ENCODE measurements at places on chromosomes 2 and 18. TPM values are rescaled to one million over a fixed set of nuclear protein-coding genes. Genes with fewer than 3 reads are reported as not detected.

IKZF2 gene
- 5.2 TPM for total RNA-seq

DNA sequence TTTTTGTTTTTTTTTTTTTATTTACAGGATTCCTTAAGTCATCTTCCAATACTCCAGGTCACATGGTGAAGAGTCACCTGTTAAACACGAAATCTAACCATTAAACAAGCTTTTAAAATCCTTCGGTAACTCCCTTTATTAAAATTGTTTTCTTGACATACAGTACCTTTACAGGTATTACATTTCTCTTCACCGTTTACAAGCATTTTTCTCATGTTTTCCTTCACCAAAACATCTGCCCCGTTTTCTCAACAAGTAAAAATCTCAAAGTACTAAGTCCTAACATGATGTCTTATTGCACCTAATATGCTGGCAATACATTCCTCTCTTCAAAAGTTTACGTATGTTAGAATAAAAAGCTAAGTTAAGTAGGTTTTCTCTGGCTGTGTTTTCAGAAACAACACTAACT lies 1.1 kb downstream of the PUM2 start:
- DNase-seq: no peak

GRCh38 chr2:42164046-42164445 lies 5.1 kb upstream of the EML4 start:
- DNase-seq: no peak

GRCh38 chr2:17971531-17972125 lies 93.2 kb downstream of the KCNS3 start:
- no peak for DNase-seq

GRCh38 chr2:168524005-168524404 lies 67.9 kb downstream of the CERS6 start:
- no peak for DNase-seq

GRCh38 chr2:235546151-235546435 lies 52.2 kb downstream of the AGAP1 start:
- DNase-seq: no peak

- DNase-seq: no peak
These were observed 217.8 kb upstream of the STON1 start for GRCh38 chr2:48312126-48312525.

ACMSD gene
- not detected for total RNA-seq

ZSWIM2 gene
- not detected for total RNA-seq

- no peak for DNase-seq
These were observed 18.7 kb upstream of the ACVR1 start for GRCh38 chr2:157894694-157895435.

DNA sequence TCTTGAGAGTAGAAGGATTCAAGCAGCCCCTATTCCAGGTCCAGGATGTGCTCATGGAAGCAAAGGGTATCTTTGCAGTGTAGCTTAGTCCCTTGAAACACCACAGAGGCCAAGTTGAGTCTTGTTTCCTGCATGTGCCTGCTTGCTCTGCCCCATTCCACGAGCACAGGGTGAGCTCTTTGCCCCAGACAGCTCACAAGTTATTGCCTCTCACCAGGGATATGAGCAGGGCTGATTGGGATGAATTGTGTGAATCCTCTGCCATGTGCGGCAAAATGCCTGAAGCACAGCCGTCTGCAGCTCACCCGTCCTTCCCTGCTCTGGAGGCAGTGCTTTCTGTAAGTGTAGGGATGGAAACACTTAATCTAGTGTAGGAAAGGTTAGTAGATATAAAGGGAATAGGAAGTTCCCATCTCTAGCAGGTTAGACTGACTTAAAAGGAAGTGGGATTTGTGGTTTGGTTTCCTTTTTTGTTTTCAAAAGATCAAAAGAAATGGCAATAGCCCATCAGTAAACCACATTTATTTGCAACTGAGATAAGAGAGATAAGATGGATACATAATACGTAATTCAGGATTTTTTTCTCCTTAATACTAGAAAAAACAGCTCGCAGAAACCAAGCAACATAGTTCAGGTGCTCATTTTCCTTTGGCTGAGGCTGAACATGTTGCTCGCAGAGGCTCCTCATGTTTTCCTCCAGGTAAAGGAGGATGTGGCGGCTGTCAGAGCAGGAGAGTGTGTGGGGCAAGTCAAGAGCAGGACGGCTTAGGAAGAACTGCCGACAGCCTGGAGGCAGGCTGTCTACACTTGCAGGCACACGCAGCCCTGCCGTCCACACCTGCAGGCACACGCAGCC lies 41.4 kb downstream of the TMEM182 start:
- DNase-seq: no peak

CNGA3 gene
- total RNA-seq: not detected

DES gene
- total RNA-seq: 22.6 TPM

DNA sequence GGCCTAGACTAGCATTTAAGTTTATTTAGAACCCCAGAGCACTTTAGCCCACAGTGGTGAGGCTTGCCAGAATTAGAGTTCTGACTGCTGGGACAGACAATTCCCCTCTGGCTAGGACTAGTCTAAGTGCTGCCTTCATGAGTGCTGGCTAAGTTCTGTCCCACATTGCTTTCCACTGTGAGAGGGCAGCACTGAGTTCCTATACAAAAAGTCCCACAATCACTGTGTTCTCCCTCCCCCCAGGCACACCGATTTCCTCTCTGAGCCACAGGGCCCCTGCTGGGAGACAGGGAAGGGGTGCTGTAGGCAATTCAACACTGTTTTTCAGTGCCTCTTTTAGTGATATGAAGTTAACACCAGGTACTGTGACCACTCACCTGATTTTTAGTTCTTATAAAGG lies 310.9 kb downstream of the DLGAP1 start:
- no peak for DNase-seq

- no peak for DNase-seq
These were observed 11.8 kb downstream of the SERPINB8 start for GRCh38 chr18:63981719-63982118.

GRCh38 chr2:39938035-39938835 lies 159.2 kb upstream of the THUMPD2 start:
- DNase-seq: no peak

PSMA8 gene
- total RNA-seq: 0.23 TPM

DNA sequence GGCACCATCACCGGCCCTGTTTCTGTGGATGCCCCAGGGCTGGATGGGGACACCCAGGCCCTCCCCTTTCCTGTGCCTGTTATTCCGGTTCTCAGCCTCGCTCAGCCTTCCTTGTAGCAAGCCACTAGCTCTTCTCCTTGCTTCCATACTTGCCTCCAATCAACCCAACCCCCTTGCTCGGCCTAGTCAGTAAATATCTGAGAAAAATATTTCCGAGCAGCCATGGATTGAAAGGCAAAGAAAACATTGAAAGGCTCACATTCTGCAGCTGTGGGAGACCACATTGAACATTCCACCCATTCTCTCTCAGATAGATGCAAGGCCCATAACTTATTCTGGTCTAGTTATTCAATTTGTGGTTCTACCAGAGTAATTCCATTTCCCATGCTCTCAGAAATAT lies 114.9 kb downstream of the SPP2 start:
- no peak for DNase-seq

Measured in MG63 (cell line).